GOT3 (cell line): ENCODE measurements at places on chromosomes 4 and X.

DNA sequence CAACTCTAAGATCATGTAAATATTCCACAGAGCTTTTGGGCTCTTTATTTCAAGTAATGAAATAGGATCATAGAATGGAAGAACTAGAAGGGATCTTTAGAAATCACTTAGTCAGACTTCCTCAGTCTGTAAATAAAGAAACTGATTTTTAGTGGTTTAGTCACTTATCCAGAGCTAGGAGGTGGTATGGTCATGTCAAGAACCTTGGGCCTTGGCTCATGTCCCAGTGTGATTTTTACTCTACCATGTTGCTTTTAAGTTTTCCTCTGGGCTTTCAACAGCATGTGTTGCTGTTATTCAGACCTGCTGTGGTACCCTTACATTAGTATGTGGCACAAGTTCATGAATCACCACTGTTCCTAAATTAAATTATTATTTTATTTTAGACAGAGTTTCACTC lies 184.9 kb downstream of the FRAS1 start:
- DNase-seq: no peak

DNA sequence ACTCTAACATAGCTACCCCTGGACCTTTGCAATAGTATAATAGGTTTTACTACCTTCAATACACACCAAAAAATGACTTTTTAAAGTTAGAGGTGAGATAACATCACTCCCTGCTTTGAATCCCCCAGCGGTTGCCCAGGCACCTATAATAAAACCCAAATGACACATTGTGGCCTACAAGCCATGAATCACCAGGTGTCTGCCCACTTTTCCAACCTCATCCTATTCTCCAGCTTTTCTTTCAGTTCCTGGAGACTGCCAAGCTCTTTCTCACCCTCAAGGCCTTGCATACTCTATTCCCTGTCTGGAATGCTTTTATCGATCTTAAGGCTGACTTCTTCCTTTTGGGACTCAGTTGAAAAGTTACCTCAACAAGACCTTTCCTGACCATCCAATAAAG lies 16.4 kb upstream of the PRSS48 start:
- DNase-seq: no peak

- DNase-seq: no peak
Observed at GRCh38 chr4:7375427-7375826, 59.3 kb downstream of the PSAPL1 start.

- DNase-seq: no peak
Observed at GRCh38 chr4:38306482-38307071, 346.4 kb downstream of the PTTG2 start.

- no peak for DNase-seq
Observed at GRCh38 chr4:64539234-64539849, 130.1 kb upstream of the TECRL start.

DNA sequence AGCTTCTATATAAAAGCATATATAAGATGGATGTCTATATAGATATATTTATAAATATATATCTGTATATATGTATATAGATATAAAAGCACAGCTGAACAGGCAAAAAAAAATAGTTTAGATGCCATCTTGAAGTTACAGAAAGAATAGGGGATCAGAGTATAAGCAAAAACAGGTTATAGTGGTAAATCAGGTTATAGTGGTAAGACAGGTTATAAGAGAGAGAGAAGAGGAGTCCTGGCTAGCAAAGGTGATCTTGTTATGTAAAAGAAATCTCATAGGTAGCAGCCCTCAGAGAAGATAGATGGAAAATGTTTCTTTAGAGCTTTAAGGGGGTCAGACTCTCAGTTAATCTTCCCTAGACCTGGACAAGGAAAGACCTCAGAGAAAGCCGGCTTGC lies 1263.1 kb downstream of the PCDH7 start:
- no peak for DNase-seq

- DNase-seq: no peak
Observed at GRCh38 chrX:10831716-10832502, 211.5 kb upstream of the MID1 start.

DNA sequence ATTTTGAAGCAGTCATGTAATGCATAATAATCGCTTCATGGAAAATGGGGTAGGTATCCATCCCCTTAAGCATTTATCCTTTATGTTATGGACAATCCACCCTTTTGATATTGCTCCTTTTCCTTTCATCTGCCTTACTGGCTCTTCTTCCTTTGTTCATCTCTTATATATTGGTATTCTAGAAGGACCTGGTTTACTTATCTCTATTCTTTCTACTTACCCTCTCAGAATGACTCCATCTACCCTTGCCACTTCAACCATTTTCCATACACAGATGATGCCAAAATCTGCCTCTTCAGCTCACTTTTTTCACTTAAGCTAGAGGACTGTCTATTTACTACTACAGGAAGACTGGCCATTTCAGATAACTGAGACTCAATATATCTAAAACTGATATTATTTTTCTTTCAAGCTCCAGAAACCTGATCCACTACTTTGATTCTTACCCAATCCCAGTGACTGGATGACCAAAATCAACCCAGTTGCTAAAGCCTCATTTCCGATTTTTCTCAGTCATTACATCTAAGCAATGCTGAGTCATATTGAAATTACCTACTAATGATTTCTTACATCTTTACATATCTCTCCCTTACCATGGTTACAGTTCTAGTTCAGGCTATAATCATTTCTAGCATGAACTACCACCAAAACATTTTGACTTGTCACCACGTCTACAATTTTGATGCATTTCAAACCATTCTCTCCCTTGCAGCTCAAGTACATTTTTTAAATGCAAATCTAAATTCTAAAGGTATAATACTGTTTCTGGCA lies 93.7 kb downstream of the FAAH2 start:
- DNase-seq: no peak

DNA sequence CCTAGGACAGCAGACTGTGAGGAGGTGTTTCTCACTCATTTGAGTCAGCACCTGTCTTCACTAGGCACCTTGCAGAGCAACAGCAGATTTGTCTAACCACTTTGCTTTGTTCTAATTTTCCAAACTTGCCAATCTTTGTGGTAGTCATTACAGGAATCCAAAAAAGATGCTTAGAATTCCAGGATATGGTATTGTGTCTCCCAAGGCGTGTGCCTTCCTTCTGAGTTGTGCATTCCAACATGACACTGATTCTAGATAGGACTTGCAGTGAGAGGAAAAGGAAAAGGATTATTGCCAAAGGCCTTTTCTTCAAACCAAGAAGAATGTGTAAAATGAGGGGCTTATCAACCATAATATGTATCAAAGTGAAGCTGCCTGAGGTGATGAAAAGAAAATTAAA lies 126.2 kb downstream of the MAPK10 start:
- no peak for DNase-seq
